Hypothalamus (tissue), 51 donors: ENCODE measurements at places on chromosomes 13 and 19.

DNA sequence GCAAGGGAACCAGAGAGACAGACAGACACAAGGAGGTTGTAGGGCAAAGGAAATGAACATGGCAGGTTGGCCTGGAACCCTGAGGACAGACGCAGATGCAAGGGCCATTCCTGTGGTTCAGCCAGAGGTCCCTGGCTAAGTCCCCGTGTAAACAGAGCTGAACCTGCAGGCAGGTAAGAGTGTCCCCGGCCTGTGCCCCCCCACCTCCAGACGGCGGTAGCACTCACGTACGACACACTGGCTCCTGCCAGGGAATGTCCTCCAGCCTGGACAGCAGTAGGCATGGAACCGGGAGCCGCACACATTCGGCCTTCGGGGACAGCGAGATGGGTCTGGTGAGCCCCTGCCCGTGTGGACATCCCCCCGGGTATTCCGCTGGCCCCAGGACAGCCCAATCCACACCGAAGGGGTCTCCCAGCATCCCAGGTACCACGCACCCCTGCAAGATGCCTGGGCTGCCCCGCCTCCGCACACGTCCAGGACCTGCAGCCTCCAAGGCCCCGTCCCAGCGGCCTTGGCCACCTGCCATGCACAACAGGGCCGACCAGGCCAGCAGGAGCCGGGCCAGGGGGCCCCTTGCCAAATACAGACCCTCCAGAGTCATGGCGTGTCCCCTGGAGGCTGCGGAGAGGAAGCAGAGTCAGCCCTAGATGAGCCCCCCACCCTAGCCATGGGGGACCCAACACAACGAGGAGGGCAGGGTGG, 2.4 kb downstream of the FBN3 start:
- no peak for DNase-seq

DNA sequence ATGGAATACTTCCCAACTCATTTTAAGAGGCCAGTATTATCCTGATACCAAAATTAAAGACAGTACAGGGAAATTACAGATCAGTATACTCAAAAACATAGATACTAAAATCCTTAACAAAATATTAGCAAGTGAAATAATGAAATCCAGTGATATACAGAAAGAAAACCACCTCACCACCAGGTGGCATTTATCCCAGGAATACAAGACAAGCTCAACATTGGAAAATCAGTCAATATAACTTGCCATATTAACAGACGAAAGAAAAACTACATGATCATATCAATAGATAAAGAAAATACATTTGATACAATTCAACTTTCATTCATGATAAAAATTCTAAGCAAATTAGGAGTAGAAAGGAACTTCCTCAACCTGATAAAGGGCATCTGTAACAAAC, 6.7 kb upstream of the GNA15 start:
- no peak for DNase-seq

- no peak for DNase-seq
Observed at GRCh38 chr19:14972676-14973075, 7.0 kb downstream of the SLC1A6 start.

DNA sequence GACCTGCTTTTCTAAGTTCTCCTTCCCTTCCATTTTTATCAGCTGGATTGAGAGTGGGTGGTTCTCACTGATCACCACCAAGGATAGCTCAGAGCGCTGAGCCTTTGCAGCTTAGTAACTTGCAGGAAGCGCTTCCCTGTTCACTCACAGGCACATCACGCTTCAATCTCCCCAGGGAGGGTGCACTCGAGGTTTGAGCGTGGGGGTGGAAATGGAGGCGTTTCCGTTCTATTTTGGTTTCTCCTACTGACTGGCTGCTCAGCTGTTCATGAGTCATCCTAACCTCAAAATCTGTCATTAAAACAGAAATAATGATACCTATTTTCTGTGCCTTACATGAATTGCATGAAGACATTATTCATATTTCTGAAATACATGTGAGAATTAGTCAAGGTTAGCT, 292.1 kb downstream of the SPRY2 start:
- peak; percentile 30 for DNase-seq

GRCh38 chr19:10499550-10500246, 3.5 kb downstream of the KEAP1 start:
- DNase-seq = no peak

GRCh38 chr19:52600639-52601024, 30.5 kb downstream of the ZNF701 start:
- no peak for DNase-seq

- DNase-seq = no peak
Observed at GRCh38 chr13:77510156-77510555, 25.4 kb upstream of the SCEL start.

DNA sequence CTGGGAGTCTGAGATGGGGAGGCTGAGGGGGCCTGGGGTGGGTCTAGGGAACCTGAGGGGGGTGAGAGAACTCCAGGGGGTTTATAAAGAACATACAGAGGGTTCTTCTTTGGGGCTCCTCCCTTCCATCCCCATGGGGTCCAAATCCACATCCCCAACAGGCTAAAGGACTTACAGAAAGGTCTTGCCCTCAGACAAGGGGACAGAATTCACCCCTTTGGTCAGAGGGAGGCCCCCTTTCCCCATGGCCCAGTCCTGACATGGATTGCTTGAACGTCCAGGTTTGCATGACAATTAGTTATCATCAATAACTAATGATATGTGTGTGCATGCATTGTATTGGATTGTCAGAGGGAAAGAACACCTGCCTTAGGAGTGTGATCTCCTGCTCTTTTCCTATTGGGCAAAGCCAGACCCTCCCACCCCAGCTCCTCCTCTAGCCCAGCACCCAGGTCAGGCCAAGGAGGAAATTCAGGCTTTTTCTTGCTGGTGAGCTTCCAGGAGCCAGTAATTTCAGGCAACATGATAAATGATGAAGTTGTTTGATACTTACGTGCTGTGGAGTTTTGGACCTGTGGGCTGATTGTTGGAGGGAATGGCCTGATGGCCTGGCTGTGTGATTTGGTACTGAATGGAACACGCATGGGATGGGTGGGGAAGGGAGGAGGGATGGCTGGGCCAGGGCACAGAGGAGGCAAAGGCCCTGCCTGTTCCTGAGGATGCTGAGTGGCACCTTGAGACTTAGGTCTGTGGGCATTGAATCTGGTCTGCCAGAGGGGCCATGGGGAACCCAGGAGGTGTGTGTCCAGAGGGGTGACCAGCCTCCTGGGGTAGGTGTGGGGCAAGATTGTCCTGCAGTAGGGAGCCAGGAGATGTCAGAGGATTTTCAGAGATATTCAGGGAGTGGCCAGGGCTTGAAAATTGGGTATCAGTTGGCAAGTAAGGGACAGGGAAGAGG, 1.1 kb downstream of the KLHL26 start:
- no peak for DNase-seq

DNA sequence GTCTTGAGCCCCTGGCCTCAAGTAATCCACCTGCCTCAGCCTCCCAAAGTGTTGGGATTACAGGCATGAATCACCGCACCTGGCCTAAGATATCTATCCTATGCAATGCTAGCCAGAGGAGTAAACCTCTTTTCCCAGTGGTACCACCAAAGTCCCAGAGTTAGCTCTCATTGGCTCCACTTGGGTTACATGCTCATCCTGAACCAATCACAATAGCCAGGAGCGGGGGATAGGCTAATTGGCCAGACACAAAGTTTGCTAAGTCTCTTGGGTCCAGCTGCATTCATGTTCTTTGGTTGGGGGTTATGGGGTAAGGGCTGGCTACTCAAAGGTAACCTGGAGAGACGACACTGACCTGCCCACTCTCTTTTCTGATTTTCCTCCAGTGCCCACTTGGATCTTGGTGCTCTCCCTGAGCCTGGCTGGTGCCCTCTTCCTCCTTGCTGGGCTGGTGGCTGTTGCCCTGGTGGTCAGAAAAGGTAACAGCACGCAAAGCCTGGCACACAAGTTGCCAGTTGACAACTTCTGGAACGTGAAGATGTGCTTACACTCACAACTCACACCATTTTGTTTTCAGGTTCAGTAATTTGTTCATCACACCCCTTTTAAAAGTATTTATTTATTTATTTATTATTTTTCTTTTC, 7.8 kb downstream of the C19orf38 start:
- DNase-seq = no peak

GRCh38 chr13:77328819-77329132, 1.9 kb upstream of the MYCBP2 start:
- DNase-seq = no peak

GRCh38 chr19:5086725-5087439, 118.0 kb downstream of the KDM4B start:
- no peak for DNase-seq

DNA sequence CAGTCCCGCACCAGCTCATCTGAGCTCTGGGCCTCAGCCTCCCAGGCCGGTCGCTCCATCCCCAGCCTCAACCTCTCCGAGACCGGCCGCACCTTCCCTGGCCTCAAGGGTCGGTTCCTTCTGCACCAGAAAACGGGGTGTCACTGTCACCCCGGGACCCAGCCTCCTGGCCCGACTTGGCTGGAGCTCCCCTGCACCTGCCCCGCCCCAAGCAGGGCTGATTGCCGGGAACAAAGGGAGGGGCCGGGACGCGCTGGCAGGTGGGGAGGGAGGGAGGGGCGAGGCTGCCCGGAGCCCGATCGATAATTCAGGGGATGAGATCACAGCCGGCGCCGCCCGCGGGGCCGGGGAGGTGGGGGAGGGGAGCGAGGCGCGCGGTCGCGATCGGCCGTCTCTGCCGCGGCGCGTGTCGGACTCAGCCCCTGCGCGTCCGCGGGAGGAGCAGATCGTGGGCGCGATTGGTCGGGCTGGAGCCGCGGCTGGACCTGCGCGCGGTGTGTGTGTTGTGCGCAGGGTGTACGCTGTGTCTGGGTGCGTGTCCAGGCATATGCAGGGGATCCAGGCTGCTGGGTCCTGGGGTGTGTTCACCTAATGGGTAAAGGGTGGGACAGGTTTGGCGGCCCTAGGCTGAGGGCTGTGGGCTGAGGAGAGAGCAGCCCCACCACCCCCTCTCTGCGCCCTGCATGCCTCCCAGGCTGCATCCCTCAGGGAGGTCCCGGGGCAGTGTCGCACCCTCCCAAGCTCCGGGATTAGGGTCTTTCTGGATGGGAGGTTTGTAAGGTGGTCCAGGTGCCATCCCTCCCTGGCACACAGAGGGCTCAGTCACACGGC, 1.1 kb upstream of the SHC2 start:
- peak; percentile 45 for DNase-seq

- DNase-seq = no peak
Observed at GRCh38 chr13:44125943-44126469, 246.3 kb downstream of the LACC1 start.

GRCh38 chr19:15419413-15420025, 731 bp upstream of the AKAP8L start:
- no peak for DNase-seq
